ENCODE measurements at places on chromosomes 3 and 15.

- peaks cover 6% of the 10 kb centered on the region for H3K4me1 ChIP-seq
- no peaks in the 10 kb centered on the region for H3K36me3 ChIP-seq
- no peak for DNase-seq
- H3K4me3 ChIP-seq = no peak overlapping the region
These were observed 5.3 kb upstream of the CSNK1G1 start for GRCh38 chr15:64361259-64361658.

DNA sequence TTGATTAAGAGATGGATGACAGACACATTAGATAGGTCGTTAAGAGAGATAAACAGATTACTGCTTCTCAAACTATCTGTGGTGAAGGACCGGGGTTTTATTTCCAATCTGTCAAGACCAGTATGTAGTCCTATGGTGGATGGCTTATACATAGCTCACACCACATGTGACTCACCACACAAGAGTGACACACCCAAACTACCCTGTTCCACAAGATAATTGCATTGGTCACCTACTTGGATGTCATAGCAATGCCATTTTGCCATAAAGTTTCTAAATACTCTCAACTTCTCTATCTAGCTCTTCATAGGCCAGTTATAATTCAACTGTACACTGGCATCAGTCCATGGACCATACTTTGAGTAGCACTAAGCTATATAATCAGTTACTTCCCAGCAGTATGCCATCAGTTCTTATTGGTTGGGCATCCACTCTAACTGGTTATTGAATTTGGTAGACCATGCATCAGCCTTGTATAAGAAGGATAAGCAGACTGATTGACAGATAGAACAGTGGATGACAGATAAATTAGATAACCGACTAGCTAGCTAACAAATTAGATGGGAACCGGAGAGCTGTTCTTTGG is 11.6 kb downstream of the WWTR1 start:
- H3K27me3 ChIP-seq = no peaks in the 10 kb centered on the region
- peaks cover 89% of the 10 kb centered on the region for H3K4me1 ChIP-seq
- no peak overlapping the region for H3K4me3 ChIP-seq
- no peak for DNase-seq
- H3K27ac ChIP-seq = no peak overlapping the region
- no peaks in the 10 kb centered on the region for H3K36me3 ChIP-seq

GRCh38 chr3:123947482-123947881 is 13.5 kb downstream of the CCDC14 start:
- H3K4me3 ChIP-seq = no peak overlapping the region
- H3K27me3 ChIP-seq = no peaks in the 10 kb centered on the region
- DNase-seq = no peak
- peaks cover 27% of the 10 kb centered on the region for H3K36me3 ChIP-seq

GRCh38 chr15:70016511-70016994 is 81.2 kb downstream of the TLE3 start:
- H3K27ac ChIP-seq = no peak overlapping the region
- no peaks in the 10 kb centered on the region for H3K27me3 ChIP-seq
- DNase-seq = no peak
- no peaks in the 10 kb centered on the region for H3K4me1 ChIP-seq

GRCh38 chr3:194181612-194182529 is 45.9 kb downstream of the HES1 start:
- H3K27ac ChIP-seq = no peak overlapping the region
- peaks cover 4% of the 10 kb centered on the region for H3K4me1 ChIP-seq
- H3K27me3 ChIP-seq = no peaks in the 10 kb centered on the region
- no peak overlapping the region for H3K4me3 ChIP-seq
- no peaks in the 10 kb centered on the region for H3K36me3 ChIP-seq
- no peak for DNase-seq

DNA sequence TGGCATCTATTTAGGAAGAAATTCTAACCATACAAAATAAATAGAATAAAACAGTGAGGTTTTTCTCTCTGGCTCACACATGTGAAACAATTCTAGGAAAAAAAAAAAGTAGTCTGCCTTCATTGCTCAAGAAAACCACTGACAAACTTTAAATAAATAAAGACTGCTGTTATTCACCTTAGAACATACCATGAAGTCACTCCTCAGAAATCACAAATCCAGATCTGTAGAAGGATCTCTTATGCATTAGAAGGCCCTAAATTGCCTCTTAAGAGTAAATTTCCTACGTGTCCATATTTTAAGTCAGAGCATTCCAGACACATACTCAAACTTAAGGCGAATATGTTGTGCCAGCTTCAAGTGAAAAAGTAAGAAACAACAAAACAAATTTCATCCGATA is 217.3 kb downstream of the ZIC4 start:
- no peak overlapping the region for H3K4me3 ChIP-seq
- H3K36me3 ChIP-seq = no peaks in the 10 kb centered on the region
- no peak overlapping the region for H3K27ac ChIP-seq
- DNase-seq = no peak

- no peaks in the 10 kb centered on the region for H3K36me3 ChIP-seq
- no peaks in the 10 kb centered on the region for H3K27me3 ChIP-seq
- no peak overlapping the region for H3K27ac ChIP-seq
- H3K4me1 ChIP-seq = no peaks in the 10 kb centered on the region
These were observed 356.6 kb upstream of the ADAMTS9 start for GRCh38 chr3:65044401-65044800.

DNA sequence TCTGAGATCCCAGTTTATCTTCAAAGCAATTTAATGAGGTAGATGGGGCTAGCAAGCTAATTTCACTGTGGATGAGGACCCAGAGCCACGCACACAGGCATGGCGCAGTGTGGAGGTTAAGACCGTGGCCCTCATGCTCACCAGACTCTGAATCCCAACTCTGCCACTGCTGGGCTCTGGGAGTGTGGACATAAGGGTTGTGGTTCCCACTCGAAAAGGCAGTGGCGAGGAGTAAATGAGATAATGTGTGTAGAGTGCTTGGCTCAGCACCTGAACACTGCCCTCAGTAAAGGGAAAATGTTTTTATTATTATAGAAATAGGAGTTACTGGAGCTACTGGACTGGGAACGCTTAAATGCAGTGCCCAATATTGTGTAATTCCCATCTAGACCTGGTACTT is 243.5 kb upstream of the TPM1 start:
- DNase-seq = no peak
- H3K27me3 ChIP-seq = no peaks in the 10 kb centered on the region

DNA sequence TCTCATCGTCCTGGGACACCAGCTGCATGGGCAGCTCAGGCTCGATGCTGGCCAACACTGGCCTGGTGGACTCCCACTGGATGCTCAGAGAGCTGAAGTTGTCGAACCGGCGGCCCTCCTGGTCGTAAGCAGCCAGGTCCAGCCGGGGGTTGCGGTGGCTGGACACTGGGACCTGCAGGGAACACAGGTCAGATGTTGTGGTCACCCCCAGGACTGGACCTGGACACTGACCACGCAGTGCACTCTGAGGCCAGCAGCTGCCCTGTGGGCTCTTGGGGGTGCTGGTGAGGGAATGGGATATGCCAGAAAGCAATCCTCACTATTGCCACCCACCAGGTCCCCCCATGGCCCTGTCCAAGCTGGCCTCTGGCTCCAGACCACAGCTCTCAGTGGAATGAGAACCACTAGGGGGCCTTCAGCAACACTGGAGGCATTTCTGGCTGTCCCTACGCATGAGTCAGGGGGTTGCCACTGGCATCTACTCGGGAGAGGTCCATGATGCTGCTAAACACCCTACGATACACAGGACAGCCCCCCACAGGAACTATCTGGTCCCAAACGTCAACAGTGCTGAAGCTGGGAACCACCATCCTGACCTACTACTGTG is 66.1 kb downstream of the NUP210 start:
- H3K4me1 ChIP-seq = no peaks in the 10 kb centered on the region
- H3K36me3 ChIP-seq = no peaks in the 10 kb centered on the region
- no peak overlapping the region for H3K27ac ChIP-seq
- H3K4me3 ChIP-seq = no peak overlapping the region
- no peak for DNase-seq

DNA sequence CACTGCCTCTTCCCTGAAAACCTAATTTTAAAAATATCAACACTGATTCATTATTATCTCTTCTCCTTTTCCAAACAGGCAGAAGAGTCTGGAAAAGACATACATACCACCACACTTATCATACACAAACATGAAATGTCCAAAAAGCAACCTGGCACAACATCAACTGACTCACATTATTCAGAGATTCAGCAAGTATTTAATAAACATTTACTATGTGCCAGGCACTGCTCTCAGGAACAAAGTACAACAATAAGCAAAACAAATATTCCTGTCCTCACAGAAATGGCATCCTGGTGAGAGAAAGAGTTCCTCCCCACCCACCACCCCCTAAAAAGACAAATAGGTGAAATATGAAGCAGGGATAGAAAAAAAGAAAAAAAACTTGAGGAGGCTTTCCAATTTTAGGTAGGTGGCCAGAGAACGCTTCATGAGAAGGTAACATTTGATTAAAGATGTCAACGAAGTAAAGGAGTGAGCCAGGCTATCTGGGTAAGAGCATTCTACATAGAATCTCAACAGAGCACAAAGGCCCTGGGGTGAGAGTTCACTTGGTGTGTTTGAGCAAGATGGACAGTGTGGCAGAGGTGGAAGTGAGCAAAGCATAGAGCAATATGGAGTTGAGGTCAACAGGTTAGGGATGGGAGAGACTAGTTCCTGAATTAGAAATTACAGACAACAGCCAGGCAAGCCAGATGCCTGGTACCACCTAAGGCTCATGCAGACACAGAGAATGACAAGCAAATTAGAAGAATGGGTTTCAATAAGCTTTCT is 141.7 kb downstream of the OSBPL10 start:
- H3K4me1 ChIP-seq = peaks cover 6% of the 10 kb centered on the region
- no peaks in the 10 kb centered on the region for H3K27me3 ChIP-seq
- H3K36me3 ChIP-seq = no peaks in the 10 kb centered on the region

GRCh38 chr3:32577581-32578556 is 7.2 kb upstream of the DYNC1LI1 start:
- H3K36me3 ChIP-seq = no peaks in the 10 kb centered on the region
- DNase-seq = no peak

- H3K27me3 ChIP-seq = no peaks in the 10 kb centered on the region
- no peak overlapping the region for H3K4me3 ChIP-seq
- H3K4me1 ChIP-seq = peaks cover 12% of the 10 kb centered on the region
- no peak overlapping the region for H3K27ac ChIP-seq
- no peak for DNase-seq
These were observed 128.5 kb downstream of the MYRIP start for GRCh38 chr3:39937874-39938273.

- DNase-seq = no peak
- H3K36me3 ChIP-seq = no peaks in the 10 kb centered on the region
- no peak overlapping the region for H3K27ac ChIP-seq
- no peak overlapping the region for H3K4me3 ChIP-seq
- H3K27me3 ChIP-seq = no peaks in the 10 kb centered on the region
These were observed 32.6 kb upstream of the SPTBN5 start for GRCh38 chr15:41926185-41927056.
